ENCODE measurements at places on chromosomes 13 and 19. TPM values are rescaled to one million over a fixed set of nuclear protein-coding genes. Genes with fewer than 3 reads are reported as not detected.

- H3K4me1 ChIP-seq: peaks cover 33% of the 10 kb centered on the region
- no peak overlapping the region for H3K4me3 ChIP-seq
- no peak for DNase-seq
These were observed 2.6 kb downstream of the PTPRS start for GRCh38 chr19:5337708-5338655.

DNA sequence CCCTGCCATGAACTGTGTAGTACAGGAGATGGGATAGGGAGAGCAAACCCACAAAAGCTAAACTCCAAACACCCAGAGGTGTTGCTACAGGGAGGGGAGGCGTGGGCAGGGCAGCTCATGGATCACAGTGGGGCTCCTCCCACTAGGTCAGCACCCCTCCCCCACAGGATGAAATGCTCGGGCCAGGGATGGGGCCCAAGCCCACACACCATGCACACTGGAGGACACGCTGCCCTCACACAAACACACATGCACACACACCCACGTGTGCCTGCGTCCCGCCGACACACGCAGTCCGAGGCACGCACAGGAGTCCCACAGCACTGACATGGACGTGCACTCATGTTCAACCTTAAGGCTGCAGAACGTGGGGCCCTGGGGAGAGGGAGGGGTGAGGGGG is 6.0 kb upstream of the CCNP start:
- no peak for DNase-seq
- H3K36me3 ChIP-seq: peaks cover 27% of the 10 kb centered on the region
- H3K4me1 ChIP-seq: peaks cover 12% of the 10 kb centered on the region
- H3K27ac ChIP-seq: no peak overlapping the region

- no peaks in the 10 kb centered on the region for H3K36me3 ChIP-seq
- H3K4me3 ChIP-seq: no peak overlapping the region
- H3K27ac ChIP-seq: no peak overlapping the region
These were observed 24.2 kb downstream of the KLF12 start for GRCh38 chr13:74110053-74110452.

The LAIR1 gene
- total RNA-seq: 16.3 TPM

- H3K27me3 ChIP-seq: no peaks in the 10 kb centered on the region
- H3K27ac ChIP-seq: peak overlapping the region; percentile 69
- H3K4me1 ChIP-seq: peaks cover 45% of the 10 kb centered on the region
- DNase-seq: no peak
- no peaks in the 10 kb centered on the region for H3K36me3 ChIP-seq
These were observed 500 bp downstream of the AP3D1 start for GRCh38 chr19:2150794-2151338.

DNA sequence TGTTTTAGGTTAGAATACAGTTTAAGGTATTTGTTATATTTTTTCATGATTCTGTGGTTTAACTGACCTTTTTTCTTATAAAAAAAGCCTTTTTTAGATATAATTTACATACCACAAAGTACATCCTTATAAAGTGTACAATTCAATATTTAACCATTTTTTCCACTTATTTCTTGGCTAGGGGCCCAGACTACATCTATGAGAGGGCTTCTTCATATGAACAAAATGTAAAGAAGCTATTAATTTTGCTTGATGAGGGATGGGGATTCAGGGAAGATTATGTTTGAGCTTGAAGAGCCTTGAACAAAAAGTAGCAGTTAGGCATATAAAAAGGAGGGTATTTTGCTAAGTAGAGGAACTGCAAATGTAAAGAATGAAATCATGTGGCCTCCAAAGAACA is 2.2 kb downstream of the CCDC122 start:
- no peak for DNase-seq
- no peak overlapping the region for H3K4me3 ChIP-seq
- H3K27ac ChIP-seq: no peak overlapping the region
- no peaks in the 10 kb centered on the region for H3K36me3 ChIP-seq

- no peak for DNase-seq
- H3K4me3 ChIP-seq: no peak overlapping the region
- no peaks in the 10 kb centered on the region for H3K27me3 ChIP-seq
- no peaks in the 10 kb centered on the region for H3K36me3 ChIP-seq
- H3K27ac ChIP-seq: no peak overlapping the region
- H3K4me1 ChIP-seq: no peaks in the 10 kb centered on the region
These were observed 61.3 kb downstream of the OLFM4 start for GRCh38 chr13:53089951-53090350.

DNA sequence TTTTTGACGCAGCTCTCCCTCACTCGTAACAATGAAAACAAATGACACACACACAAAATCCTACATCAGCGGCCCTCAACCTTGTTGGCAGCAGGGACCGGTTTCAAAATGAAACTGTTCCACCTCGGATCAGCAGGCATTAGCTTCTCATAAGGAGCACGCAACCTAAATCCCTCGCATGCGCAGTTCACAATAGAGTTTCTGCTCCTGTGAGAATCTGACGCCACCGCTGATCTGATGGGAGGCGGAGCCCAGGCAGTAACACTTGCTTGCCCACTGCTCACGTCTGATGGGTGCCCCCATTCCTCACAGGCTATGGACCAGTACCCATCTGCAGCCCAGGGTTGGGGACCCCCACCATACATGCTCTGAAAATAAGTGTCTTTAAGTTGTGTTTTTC is 43.4 kb downstream of the DHRS12 start:
- no peak for DNase-seq
- no peak overlapping the region for H3K27ac ChIP-seq
- H3K4me1 ChIP-seq: peaks cover 14% of the 10 kb centered on the region
- H3K4me3 ChIP-seq: no peak overlapping the region
- no peaks in the 10 kb centered on the region for H3K27me3 ChIP-seq

DNA sequence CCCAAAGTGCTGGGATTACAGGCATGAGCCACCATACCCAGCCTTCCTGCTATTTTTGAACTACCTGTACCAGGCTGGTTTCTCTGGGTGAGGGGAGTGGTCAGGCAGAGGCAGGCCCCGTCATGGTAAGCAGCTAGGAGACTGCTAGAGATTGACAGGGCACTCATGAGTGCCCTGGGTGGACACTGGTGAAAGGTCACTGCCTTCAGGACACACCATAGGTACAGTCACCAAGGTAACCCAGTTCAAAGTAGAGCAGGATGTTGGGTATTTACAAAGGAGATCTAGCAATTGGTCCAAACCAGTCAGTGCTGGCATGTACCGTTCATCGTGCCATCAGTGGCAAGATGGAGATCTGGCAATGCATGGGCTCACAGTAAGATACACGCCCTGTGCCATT is 25.5 kb downstream of the DPRX start:
- no peak overlapping the region for H3K27ac ChIP-seq
- H3K4me3 ChIP-seq: no peak overlapping the region
- no peaks in the 10 kb centered on the region for H3K36me3 ChIP-seq
- H3K27me3 ChIP-seq: no peaks in the 10 kb centered on the region
- no peaks in the 10 kb centered on the region for H3K4me1 ChIP-seq

The ZNF558 gene
- 44.8 TPM for total RNA-seq

DNA sequence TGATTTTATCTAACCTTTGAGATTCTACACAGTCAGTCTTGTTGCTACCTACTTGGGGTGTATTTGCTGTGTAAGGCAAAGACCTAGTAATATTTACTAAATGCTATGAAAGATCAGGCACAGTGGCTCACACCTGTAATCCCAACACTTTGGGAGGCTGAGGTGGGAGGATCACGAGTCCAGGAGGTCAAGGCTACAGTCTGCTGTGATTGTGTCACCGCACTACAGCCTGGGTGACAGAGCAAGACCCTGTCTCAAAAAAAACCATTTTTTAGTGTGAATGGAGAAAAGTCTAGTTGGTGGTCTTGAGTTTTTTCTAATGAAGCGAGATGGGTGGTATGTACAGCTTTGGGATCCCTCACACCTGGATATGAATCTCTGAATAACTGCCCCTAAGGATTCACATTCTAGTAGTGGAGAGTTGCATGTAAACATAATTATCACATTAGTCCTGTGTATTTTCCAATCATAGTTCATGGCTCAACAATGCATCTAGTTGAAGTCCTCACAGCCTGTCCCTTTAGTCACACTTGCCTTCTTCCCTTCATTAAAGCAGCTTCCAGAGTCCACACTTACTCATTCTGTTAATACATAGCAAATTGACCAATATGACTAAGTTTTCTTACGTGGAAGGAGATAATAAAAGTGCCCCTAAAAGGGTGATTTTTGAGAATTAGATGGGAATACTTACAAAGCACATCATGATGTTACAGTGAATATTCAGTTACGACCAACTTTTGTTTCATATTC is 7.5 kb downstream of the RPL21 start:
- H3K27me3 ChIP-seq: no peaks in the 10 kb centered on the region
- no peak overlapping the region for H3K4me3 ChIP-seq
- H3K27ac ChIP-seq: no peak overlapping the region
- H3K4me1 ChIP-seq: peaks cover 10% of the 10 kb centered on the region
- DNase-seq: no peak

DNA sequence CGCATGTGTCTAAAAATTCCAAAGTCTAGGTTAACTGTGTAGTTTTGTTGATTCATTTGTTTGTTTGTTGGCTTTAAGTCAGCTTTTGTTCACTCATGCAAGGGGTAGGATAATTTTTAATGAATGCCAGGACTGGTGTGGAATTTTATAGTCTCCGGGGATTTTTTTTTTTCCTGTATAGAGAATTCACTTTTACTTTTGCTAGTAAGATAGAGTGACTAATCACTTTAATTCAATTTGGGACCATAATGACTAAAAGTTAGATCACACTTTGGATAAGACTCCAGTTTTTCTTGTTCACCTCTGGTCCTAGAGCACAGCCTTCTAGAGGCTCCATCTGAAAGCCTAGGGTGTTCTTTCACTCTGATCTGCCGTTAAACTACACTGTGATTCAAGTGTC is 1690.0 kb downstream of the PCDH9 start:
- H3K27me3 ChIP-seq: no peaks in the 10 kb centered on the region
- H3K27ac ChIP-seq: no peak overlapping the region
- H3K4me1 ChIP-seq: no peaks in the 10 kb centered on the region
- no peak for DNase-seq
- H3K36me3 ChIP-seq: no peaks in the 10 kb centered on the region

DNA sequence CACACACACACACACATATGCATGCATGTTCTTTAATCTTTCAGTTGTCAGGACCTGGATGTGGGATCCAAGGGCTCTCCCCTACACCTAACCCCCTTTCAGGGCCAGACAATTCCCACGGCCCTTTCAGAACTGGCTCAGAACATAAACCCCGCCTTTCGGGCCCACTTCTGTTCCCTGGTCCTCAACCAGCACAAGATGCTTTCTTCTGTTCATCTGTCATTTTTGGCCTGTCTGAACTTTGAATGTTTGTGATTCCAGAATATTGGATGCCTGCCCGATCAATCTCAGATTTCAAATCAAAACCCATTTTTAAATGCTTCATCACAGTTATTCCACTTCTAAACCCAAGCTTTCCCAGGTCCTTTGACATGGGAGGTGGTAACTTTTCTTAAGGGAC is 167.3 kb downstream of the USP12 start:
- H3K27me3 ChIP-seq: no peaks in the 10 kb centered on the region
- H3K27ac ChIP-seq: no peak overlapping the region
- peaks cover 16% of the 10 kb centered on the region for H3K4me1 ChIP-seq
- no peaks in the 10 kb centered on the region for H3K36me3 ChIP-seq
- no peak for DNase-seq

DNA sequence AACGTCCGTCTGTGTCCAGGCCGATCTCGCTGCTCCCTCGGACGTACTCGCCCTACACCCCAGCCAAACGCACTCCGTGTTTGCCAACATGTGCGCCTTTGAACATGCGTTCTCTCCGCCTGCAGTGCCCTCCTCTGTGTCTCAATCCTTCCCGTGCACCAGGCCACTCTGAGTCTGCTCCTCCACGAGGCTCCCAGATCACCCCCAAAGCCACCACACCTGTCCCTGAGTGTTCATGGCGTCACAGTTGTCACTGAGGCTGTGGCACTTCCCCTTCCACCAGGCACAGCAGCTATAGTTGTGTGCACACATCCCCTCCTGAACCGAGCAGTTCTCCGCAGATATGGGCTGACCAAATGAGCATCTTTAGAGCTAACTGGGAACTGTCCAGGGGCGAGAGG is 35.6 kb downstream of the RASA3 start:
- no peaks in the 10 kb centered on the region for H3K36me3 ChIP-seq
- peaks cover 45% of the 10 kb centered on the region for H3K4me1 ChIP-seq
- peak; percentile 8 for DNase-seq
- no peak overlapping the region for H3K4me3 ChIP-seq

DNA sequence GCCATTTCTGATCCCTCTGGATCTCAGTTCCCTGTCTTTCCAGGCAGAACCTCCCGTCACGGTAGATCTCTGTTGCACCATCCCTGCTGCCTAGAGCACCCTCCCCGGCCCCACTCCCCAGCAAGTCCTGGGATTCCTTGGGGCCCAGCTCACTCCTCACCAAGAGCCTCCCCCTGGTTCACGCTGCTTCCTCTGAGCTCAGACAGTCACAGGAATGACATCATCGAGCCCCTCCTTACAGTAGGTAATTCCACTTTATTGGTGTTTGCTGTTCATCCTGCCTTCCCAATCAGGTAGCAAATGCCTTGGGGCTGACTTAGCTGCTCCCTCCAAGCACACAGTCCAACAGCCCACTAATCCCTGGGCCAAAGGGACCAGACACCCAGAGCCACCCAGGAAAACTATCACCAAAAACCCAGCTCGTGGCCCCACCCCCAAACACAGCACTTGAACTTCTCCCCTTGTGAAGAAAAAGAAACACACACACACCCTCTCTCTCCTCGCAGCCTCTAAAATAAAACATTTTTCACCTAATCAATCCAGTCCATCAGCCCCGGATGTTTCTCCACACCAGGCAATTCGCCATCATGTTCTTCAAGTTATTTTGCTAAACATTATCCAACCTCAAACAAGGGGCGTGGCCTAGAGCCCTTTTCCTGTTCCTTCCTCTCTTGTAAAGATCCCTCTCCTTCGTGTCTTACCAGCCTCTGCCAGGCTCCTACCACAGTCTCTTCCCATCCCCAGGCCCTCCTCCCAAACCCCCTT is 2.5 kb downstream of the NAPA start:
- H3K36me3 ChIP-seq: no peaks in the 10 kb centered on the region
- no peak for DNase-seq
- H3K27ac ChIP-seq: peak overlapping the region; percentile 99
- peak overlapping the region; percentile 86 for H3K4me3 ChIP-seq

DNA sequence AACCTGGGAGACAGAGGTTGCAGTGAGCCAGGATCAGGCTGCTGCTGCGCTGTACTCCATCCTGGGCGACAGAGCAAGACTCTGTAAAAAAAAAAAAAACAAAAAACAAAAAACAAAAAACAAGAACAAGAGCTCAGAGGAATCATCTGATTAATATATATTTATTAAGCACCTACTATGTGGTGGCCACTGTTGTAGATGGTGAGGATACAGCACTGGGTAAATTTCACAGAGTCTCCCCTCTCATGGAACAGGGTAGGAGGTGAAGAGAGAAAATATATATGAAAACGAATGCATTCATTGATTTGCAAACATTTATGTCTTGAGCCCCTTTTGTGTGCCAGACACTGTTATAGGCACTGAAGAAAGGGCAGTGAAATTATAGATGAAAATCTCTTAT is 5.9 kb upstream of the SERTAD1 start:
- peaks cover 16% of the 10 kb centered on the region for H3K4me1 ChIP-seq
- no peaks in the 10 kb centered on the region for H3K36me3 ChIP-seq
- H3K27me3 ChIP-seq: no peaks in the 10 kb centered on the region

- H3K27ac ChIP-seq: no peak overlapping the region
- H3K36me3 ChIP-seq: no peaks in the 10 kb centered on the region
- H3K4me1 ChIP-seq: peaks cover 6% of the 10 kb centered on the region
- DNase-seq: no peak
These were observed 20.4 kb upstream of the ZNF91 start for GRCh38 chr19:23415561-23416191.

Measured in tibial nerve (tissue), 4 donors.